Cardiac muscle cell (in vitro differentiated cells and primary cell): ENCODE measurements at places on chromosomes 6 and 20.

- DNase-seq = no peak
Observed at GRCh38 chr6:110398778-110399177, 16.6 kb downstream of the DDO start.

- no peak for DNase-seq
Observed at GRCh38 chr6:3965071-3965718, 113.7 kb downstream of the FAM217A start.

- DNase-seq = no peak
Observed at GRCh38 chr20:56592817-56593216, 36.3 kb upstream of the TFAP2C start.

DNA sequence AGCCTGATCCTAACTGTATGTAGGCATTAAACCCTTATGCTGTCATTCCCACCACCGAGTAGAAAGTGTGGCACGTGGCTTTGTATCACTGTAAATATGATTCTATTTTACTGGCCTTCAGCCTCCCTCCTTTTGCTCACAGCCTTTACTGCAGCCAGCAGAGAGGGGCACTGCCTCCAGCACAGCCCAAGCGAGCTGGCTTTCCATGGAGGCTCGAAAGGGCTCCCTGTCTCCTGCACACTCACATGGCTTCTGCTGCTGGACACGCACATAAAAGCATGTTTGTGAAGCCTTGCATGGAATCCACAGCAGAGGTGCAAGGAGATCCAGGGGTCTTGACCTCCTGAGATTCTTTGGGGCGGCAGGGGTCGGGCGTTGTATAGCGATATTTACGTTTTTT lies 51.3 kb downstream of the RNASET2 start:
- DNase-seq = no peak

DNA sequence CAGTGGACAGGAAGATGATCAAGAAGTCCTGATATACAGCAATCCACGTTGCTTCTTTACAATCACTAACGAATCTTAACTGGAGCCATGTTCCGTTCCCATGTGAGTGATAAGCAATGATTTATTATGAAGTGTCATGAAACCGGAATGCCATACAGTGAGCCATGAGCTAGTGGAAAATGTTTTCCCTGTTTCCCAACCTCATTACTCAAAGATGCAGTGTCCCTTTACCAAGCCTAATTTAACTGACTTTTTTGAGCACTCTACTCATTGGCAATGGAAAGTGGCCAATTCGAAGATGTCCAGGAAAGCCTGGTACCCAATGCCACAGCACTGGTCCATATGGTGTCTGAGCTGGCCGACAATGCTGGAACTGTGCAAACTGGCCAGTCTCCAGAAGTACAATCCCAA lies 148.3 kb downstream of the ZNF217 start:
- no peak for DNase-seq

- no peak for DNase-seq
Observed at GRCh38 chr20:37968841-37969401, 64.3 kb downstream of the TTI1 start.

DNA sequence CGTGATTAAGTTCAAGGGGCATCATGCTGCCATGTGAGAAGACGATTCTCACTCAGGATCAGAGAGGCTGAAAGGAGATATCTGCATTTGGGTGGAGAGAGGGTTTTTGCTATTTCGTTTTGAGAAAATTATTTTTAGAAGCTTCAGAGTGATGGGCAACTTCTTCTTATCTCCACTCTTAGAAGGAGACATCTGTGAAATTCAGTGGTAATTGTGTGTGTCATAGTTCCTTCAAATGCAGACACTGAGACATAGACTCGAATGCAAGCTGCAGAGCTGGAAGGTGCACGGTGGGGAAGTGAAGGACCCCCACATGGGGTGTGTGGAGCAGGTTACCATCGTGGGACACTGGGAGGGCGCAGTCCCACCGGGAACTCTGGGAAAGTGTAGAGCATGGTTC lies 116.8 kb downstream of the PRND start:
- no peak for DNase-seq

GRCh38 chr6:108464418-108465097 lies 96.2 kb upstream of the FOXO3 start:
- DNase-seq = peak; percentile 9

GRCh38 chr20:31673943-31674463 lies 36.3 kb downstream of the COX4I2 start:
- no peak for DNase-seq

DNA sequence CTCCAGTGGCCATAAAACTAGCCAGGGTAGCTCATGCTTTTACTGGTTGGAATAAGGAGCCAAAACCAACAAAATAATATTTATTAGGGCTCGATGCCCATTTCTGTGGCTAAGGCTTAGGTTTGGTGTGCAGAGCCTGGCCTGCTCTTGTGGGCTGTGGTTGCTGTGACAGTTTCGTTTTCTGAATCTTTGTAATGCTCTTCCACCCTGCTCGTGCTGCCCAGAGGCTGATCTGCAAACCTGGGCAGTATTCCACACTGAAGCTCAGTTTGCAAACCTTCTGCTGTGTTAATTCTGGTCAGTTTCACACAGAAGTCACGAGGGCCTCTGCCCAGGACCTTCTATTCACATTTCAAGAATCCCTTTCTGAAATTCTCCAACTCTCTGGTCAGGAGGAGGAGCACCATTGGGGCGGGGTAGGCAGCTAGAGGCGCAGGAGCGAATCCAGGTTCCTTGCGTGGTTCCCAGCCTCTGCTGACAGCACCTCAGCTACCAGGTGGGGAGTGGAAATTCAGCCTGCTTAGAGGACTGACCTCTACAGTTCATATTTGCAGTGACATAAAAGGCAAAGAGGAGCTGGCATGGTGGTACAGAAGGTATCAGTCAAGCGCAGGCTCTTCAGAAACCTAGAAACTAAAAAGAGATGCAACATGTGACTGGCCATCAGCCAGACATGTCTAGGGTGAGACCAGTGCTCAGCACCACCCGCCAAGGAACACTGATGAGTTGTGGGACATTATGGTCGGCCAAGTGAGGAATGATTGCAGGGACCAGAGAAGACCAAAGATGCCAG lies 14.3 kb upstream of the C20orf144 start:
- DNase-seq = peak; percentile 61

DNA sequence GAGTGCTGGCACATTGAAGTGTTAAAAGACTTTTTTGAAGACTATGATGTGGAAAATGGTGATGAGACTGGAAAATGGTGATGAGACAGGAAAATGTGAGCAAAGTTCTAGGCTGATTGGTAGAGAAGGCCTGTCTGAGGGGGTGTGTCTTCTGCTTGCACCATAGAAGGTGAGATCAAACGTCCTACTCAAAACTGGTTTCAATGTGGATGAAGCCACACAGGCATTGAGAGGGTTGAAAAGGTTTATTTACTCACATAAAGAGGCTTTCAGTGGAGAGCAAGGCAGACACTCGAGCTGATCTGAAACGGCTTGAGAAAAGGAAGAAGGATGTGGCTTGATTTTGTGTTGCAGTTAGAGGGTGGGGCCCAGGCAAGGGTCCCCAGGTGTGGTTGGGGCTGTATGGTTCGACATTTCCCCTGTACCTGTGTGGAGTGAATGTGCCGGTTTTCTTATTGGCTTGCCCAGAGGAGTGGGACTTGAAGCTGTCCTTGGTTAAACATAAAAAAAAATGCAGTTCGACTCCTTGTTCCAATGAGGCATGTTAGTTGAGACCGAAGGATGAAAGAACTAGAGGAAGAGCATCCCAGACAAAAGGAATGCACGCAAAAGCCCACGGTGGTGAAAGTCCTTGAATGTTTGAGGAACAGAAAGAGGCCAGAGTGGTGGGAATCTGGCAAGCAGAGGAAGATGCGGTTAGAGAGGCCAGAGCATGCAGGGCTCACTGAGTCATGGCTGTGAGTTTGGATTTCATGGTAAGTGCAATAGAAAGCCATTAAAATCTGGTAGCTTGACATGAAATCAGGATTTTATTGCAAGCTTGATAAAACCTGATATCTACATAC lies 172.3 kb downstream of the EPM2A start:
- DNase-seq = no peak
